ENCODE measurements at places on chromosomes 11 and 22.

DNA sequence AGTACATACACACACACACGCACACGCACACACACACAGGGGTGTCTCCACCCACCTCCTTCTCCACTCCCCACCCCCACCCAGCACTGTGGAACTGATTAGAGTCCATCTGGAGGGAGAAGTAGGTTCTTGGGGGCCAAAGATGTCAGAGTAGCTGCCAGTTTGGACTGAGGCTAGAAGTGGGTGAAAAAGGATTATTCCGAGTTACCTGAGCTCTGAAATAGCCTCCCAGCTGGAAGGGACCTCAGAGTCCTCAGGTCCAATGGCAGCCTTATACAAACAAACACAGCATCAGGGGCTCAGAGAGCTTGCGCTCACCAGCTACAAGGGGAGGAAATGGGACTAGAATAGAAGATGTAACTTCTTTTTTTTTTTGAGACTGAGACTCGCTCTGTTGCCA, 20.8 kb downstream of the IL10RA start:
- DNase-seq, result no peak

GRCh38 chr11:104105155-104105554, 58.8 kb downstream of the PDGFD start:
- DNase-seq, result no peak

GRCh38 chr11:115905341-115906000, 401.3 kb upstream of the CADM1 start:
- no peak for DNase-seq

DNA sequence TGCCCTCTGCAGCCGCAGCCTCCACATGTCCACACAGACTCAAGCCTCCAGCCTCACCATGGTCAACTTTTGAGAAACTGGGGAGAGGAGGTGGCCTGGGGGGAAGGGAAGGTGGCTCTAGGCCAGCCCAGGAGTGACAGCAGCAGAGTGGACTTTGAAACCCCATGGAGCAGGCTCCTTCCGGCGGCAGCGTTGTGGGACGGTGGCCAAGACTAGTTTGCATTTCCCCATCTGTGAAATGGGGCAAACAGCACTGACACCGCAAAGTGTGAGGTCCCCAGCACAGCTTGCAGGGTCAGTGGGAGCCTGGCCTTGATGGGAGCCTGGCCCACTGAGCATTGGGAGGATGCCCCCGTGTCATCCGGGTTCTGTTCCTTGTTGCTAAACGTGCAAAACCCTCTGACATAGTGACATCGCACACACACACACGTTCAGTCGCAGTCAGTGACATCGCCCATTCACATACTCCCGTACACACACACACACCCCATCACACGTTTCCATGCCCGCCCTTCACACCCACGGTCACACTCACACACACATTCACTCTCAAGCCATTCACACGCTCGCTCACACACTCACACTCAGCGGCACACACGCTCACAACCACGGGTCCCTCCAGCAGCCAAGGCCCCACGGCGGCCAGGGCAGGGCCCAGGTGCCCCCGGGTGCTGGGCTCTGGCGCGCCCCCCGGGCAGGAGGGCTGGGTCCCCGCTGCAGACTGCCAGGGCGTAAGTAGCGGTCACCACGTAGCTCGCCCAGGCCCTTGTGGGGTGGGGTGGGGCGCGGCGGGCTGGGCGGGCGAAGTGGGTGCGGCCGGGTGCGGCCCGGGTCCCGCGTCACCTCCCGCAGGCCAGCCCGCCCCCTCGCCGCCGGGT, 585 bp downstream of the CYB5R3 start:
- DNase-seq, result peak; percentile 57

GRCh38 chr11:33375236-33375635, 118.1 kb downstream of the HIPK3 start:
- DNase-seq, result no peak

DNA sequence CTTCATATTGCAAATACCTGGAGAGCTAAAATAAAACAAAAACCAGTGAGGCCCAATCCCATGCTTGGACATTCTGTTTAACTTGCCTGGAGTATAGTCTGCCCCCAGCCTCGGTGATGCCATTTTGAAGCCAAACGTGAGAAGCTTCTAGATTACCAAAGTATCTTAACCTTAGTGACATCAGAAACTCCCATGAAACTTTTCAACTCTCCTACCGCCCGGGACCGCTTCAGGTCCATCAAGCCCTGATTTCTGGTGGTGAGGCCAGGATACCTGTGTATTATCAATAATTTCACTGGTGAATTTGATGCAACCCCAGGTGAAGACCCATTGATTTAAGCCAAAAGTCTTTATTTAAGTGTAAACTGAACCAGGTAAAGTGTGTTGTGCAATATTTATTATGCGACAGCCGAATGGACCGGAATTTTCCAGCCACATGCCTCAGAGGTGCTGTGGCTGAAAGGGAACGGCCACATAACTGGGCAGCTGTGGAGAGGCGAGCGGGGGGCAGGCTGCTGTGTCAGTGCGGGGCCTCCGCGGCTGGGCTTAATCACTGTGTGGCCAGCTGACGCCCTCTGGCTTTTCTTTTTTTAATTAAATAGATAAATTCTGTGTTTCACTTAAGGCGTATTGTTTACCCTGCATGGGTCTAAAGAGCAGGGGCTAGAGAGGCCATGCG, 385.5 kb upstream of the B3GAT1 start:
- no peak for DNase-seq

- no peak for DNase-seq
Observed at GRCh38 chr11:13701506-13701905, 33.0 kb downstream of the FAR1 start.

- DNase-seq, result no peak
Observed at GRCh38 chr11:47943721-47944586, 36.4 kb upstream of the PTPRJ start.

- no peak for DNase-seq
Observed at GRCh38 chr11:113014262-113015097, 53.3 kb downstream of the NCAM1 start.

- DNase-seq, result no peak
Observed at GRCh38 chr11:122059565-122059964, 56.5 kb downstream of the BLID start.

- DNase-seq, result no peak
Observed at GRCh38 chr11:15201586-15201985, 86.9 kb downstream of the INSC start.

DNA sequence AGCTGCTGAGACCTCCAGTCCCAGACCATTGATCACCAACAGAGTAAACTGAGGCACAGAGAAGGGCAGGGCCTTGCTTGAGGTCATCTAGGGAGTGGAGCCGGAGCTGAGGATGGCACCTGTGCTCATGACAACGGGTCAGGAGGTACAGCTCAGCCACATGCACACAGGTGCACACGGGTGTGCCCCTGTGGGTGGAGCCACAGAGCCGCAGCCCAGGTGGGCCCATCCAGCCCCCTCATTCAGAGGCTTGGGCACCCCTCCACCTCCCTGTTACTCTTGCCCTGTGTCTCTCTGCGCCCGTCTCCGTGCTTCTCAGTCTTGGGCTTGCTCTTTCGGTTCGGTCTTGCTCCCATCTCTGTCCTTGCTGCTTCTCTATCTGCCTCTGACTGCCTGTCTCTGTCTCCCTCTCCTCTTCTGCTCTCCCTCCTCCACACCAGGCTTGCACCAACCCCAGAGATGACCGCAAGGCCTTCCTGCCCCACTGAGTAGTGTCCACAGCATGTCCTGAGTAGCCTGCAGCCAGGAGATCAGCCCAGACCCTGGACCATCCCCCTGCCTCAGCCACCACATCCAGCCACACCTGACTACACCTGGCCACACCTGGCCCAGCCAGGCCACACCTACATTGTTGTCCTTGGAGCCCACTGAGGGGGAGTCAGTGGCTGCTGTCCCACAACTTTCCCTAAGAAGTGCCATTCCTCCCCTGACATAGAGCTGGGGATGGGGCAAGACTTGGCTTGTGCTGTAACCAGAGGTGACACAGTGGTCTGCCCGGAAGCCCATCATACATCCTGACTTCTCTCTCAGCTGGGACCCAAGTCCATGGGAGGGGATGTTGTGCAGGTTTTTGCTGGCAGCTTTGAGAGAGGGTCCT, 39.3 kb upstream of the CRYBB3 start:
- DNase-seq, result no peak

DNA sequence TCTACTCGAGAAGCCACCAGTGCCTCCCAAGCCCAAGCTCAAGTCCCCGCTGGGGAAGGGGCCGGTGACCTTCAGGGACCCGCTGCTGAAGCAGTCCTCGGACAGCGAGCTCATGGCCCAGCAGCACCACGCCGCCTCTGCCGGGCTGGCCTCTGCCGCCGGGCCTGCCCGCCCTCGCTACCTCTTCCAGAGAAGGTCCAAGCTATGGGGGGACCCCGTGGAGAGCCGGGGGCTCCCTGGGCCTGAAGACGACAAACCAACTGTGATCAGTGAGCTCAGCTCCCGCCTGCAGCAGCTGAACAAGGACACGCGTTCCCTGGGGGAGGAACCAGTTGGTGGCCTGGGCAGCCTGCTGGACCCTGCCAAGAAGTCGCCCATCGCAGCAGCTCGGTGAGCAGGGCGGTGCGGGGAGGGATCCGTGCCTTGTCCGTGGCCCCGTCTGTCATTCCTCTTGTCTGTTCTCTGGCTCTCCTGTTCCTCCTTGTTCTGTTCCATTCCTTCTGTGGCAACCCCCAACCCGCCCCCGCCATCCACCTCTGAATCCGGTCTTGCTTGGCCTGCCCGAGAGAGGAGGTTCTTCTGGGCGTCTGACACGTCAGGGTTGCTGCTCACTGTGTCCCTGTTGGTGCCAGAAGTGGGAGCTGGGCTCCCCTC, 15.8 kb upstream of the ACR start:
- DNase-seq, result no peak

GRCh38 chr22:48794906-48795305, 1032.8 kb downstream of the BRD1 start:
- no peak for DNase-seq

DNA sequence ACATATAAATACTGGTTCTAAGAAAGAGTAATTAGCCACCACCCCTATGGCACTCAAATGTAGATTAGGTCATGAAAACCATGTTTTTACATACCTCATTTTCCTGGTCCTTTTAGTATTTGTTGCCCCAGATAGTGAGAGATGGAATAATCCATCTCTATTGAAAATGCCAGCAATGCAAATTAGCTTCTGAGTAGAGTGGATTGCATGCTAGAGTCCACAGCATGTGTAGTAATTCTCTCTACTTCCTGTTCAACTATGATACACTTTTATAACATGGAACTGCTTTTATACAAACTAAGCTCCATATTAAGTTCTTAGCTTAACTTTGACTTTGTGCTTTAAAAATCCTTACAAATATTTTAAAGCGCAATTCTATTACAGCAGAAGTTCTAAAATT, 73.2 kb downstream of the TRPC6 start:
- no peak for DNase-seq

GRCh38 chr11:110428956-110429730, 605 bp upstream of the FDX1 start:
- no peak for DNase-seq

DNA sequence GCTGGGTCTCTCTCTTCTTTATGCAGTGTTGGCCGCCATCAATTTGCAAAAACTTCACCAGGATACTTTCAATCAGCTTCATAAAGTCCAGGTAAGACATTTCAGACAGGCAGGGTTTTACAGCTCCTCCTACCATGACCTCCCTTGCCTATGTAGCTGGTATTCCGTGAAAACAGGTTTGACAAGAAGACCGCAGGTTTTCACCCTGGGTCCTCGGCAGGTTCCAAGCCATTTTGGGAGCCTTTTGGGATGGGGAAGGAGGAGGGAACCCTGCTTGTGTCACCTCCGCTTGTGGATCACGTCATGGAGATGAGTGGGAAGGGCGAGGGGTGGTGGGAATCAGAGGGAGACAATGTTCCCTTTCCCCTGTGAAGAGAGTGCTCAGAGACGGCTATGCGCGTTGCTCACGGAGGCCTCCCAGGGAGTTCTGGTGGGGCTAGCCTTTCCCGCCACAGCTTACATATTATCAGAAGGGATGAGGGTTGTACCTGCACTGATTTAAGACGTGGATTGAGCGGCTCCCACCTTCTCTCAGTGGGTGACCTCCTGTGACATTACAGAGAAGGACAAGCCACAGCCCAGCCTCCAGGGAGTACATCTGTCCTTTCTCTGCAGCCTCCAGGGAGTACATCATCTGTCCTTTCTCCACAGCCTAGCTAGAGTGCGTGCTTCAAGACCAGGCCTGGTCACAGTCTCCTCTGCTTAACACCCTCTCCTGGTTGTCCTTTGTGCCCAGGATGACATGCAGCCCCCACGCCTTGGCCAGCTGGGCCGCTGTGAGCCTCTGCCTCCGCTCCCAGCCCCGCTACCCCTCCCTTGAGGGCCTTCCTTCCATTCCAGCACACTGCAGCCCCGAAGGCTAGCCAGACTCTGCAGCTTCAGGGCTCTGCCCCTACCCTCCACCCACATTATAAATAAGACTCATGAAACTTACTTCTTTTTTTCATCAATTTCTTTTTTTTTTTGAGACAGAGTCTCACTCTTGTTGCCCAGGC, 17.2 kb downstream of the GLB1L3 start:
- DNase-seq, result no peak

- no peak for DNase-seq
Observed at GRCh38 chr22:17264321-17265052, 45.3 kb upstream of the ADA2 start.

- peak; percentile 96 for DNase-seq
Observed at GRCh38 chr11:112156956-112157766, 6.7 kb downstream of the IL18 start.

DNA sequence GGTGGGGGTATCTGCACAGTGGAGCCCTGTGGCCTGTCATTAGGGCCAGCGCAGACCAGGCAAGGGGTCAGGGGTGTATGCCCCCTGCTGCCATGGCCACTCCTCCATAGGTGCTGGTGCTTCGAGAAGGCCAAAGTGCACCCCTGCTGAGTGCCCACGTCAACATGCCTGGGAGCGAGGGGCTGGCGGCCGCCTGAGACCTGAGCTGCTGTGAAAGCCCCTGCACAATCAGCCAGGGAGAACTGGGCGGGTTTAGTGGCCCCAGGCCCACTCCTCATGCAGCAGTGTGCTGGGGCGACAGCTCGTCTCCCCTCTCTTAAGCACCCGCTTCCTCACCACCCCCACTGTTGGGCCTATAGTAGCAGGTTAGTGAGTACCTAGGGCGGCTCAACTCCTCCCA, 14.0 kb downstream of the ZDHHC24 start:
- DNase-seq, result no peak

DNA sequence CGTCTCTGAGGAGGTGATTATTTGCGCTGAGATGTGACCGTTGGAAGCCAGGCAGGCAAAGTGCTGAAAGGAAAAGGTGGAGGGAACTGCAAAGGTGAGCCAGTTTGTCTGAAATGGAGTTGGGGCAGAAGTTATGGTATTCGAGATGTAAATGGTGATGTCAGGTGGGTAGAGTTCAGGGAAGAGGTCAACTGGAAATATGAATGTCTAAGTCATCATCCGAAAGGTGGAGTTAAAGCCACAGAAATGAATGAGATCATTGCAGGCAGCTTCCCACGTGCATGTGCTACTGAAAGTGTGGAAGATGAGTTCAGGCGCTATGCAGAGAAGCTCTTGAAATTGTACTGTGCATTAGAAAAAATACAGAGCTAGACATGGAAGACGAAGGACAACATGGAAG, 2.2 kb upstream of the BPIFC start:
- no peak for DNase-seq

- peak; percentile 61 for DNase-seq
Observed at GRCh38 chr22:23849009-23850006, 8.4 kb upstream of the SLC2A11 start.

All from inflammatory macrophage treated with lipopolysaccharide for 1 hour (primary cell).